T-helper 2 cell (primary cell): ENCODE measurements at places on chromosomes 7 and 10.

DNA sequence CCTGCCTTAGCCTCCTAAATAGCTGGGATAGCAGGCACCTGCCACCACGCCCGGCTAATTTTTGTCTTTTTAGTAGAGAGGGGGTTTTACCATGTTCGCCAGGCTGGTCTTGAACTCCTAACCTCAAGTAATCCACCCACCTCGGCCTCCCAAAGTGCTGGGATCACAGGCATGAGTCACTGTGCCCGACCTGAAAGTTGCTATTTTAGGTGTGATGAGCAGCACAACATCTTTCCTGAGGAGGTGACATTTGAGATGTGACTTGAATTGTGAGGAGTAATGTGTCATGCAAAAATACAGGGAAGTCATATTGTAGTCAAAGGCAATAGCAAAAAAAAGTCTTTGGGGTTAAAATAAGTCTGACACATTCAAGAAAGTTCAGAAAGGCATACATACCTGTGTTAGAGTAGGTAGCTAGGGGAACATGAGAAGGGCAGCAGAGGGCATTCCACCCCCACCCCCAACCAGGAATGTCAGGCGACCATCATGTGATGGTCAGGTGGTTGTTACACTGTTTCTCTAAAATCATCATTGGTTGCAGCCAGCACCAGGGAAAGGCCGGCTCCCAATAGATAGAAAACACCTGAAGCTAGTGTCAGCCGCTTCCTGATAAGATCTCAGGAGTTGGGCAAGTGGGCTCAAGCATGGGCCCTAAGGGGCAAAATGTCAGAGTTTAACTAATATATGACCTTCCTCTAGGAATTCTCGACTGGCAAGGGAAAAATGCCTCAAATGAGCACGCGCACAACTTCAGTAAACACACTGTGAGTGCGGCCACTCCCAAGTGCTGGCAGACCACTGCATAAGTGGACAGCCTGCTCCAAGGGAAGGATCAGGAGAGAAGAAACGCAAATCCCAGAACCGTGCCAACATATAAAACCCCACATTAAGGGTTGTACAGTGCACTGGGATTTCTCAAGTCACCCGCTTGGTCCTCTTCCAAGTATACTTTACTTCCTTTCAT, at the start of gene TACC2:
TACC2 (plus strand) TSS at position 803 of the 964 bp plus-strand sequence. CDS start 32,819 bp downstream, outside the sequence.
- no peak for DNase-seq

DNA sequence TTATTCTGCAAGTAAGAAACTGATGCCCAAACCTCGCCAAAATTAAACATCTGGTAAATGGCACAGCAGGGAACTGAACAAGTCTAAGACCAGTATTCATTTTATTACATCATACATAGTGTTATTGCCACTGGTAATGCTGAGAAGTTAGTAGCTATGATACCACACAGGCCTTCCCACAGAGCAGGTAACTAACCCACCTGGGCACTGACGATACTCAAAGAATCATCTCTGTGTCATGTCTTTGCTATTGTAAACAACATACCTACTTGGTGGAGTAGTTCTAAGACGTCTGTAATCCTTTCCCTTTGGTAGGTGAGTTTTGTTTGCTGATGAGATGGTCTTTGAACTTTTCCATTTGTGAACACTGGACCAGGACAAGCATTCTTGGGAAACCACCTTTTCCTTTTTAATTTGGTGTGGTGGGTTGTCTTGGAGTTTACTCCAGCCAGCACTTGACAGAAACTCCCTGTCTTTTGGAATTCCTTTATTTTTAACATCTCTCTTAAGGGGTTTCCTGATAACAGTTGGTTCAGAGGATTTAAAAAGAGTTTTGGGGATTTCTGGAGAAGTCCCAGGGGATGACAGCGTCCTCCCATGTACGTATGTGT, 40.9 kb downstream of the PDSS1 start:
- no peak for DNase-seq

- DNase-seq, result no peak
Observed at GRCh38 chr7:149432121-149432691, 28.7 kb downstream of the ZNF777 start.

DNA sequence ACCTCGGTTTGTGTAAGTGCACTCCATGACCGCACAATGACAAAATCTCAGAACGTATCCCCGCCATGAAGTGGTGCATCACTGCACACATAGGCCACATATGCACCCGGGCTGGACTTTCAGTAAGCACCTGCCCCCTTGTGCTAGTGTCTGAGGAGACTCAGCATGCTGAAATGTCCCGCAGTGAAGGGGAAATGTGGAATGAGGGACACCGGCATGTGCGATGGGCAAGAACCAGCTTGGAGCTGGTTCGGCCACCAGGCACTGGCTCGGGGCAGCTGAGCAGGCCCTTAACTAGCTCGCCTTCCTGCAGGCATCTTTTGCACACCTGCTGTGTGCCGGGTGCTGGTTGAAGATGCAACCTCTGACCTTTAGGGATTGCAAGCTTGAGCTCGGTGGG, 49.8 kb upstream of the TNS3 start:
- no peak for DNase-seq

DNA sequence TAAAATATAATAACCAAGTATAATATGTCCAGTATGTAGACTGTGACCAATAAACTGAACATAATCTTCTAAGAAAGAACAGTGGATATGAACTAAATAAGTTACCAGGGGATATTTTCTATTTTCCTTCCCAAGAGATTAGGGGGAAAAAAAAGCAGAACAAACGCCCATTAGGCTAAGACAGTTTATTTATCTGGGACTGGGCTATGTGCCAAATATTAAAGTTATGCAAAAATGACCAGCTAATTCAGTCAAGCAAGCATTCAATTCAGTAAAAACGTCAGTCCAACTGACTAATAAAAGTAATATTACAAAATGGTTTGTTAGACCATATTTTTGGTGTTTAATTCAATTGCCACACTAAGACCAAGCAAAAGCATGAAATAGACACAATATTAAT, 122.2 kb downstream of the TSPAN12 start:
- no peak for DNase-seq

- no peak for DNase-seq
Observed at GRCh38 chr10:60135020-60135419, 228.7 kb upstream of the CCDC6 start.

DNA sequence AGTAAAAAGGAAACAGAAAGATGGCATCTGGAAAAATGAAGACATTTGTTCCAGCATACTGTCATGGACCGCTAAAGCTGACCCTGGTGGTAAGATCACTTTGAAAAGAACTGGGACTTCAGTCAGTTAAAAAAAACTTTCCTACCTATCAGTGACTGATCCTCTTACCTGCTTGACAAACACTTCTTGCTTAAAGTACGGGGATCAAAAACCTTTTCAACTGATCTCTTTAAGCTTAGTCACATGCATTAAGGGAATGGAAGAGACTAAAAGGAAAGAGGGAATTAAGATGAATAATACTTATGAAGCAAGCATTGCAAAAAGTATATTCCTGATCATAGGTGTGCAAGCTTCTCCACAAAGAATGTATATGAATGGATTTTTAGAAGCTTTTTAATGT, 42.1 kb downstream of the MTERF1 start:
- no peak for DNase-seq

DNA sequence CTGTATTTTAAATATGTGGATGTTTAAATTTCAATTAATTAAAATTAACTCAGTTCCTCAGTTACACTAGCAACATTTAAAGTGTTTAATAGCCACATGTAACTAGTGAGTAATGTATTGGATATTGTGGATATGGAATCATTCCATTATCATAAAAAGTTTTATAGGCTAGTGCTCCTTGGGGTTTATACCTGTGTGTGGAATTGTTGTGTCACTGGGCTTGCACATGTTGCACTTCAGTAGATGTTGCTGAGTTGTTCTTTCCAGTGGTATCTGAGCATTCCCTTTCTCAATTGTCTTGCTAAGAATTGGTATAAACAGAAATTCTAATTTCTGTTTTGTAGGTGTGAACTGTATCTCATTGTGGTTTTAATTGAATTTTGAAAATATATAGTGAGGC, 113.0 kb downstream of the ADK start:
- DNase-seq, result no peak

GRCh38 chr7:107932805-107933204, 41.8 kb downstream of the DLD start:
- no peak for DNase-seq

- DNase-seq, result no peak
Observed at GRCh38 chr7:156832195-156832877, 60.6 kb downstream of the LMBR1 start.

- DNase-seq, result no peak
Observed at GRCh38 chr7:157825325-157825724, 488.5 kb downstream of the DNAJB6 start.

GRCh38 chr10:63262430-63263073, 129.4 kb downstream of the NRBF2 start:
- DNase-seq, result no peak

DNA sequence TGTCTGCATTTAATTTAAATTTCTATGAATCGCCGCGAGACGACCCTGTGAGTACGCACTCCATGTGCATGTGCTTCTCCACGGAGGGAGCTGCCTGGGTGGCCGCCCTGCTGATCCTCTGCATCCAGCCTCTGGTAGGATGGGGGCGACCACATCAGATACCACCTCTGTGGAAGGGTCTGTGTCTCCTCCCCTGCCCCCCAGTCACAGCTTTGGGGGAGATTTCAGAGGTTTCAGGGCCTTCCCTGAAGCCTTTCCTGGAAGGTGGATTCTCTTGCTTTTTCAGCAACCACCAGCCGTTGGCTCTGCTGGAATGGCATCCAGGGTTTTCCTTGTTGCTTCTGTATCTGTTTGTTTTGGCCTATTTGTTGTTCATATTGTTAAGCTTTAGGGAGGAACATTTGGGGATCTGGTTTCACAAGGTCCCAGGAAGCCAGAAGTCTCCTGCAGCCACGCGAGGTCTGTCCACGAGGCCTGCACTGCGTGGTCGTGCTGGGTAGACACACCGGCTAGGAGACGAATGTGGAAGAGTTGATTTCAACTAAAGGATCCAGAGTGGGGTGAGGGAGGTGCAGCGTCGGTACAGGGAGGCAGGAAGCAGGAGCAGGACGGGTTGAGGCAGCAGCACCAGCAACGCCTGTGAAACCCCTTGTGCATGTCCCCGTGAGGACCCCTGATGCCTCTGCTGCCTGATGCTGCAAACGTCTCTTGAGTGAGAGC, 329.1 kb downstream of the PTPRN2 start:
- no peak for DNase-seq
